ENCODE measurements at places on chromosomes 16 and 17.

GRCh38 chr16:6835516-6835915 is 497.1 kb upstream of the RBFOX1 start:
- DNase-seq = no peak

GRCh38 chr17:37054894-37055293 is 106.1 kb downstream of the AATF start:
- DNase-seq = no peak

GRCh38 chr17:82273327-82274133 is at the start of gene CSNK1D:
Gene CSNK1D (minus strand): TSS chr17:82273700. CDS start chr17:82273381, 319 bp downstream.
- peak; percentile 79 for DNase-seq

DNA sequence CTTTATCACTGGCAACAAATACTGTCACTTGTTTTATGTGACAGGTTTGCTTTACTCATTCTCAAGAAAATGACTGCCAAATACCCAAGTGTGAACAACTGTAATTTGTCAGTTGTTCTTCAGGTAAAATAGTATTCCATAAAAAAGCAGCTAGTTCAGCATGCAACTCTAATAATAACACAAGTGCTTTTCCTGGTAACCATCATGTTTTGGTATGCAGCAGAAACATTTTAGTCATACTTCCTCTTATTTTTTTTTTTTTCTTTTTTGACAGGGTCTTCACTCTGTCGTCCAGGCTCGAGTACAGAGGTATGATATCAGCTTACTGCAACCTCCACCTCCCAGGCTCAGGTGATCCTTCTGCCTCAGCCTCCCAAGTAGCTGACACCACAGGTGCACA is 4.6 kb downstream of the TERF2 start:
- DNase-seq = no peak

- no peak for DNase-seq
Measured at GRCh38 chr17:55037828-55038227, 69.3 kb downstream of the STXBP4 start.

DNA sequence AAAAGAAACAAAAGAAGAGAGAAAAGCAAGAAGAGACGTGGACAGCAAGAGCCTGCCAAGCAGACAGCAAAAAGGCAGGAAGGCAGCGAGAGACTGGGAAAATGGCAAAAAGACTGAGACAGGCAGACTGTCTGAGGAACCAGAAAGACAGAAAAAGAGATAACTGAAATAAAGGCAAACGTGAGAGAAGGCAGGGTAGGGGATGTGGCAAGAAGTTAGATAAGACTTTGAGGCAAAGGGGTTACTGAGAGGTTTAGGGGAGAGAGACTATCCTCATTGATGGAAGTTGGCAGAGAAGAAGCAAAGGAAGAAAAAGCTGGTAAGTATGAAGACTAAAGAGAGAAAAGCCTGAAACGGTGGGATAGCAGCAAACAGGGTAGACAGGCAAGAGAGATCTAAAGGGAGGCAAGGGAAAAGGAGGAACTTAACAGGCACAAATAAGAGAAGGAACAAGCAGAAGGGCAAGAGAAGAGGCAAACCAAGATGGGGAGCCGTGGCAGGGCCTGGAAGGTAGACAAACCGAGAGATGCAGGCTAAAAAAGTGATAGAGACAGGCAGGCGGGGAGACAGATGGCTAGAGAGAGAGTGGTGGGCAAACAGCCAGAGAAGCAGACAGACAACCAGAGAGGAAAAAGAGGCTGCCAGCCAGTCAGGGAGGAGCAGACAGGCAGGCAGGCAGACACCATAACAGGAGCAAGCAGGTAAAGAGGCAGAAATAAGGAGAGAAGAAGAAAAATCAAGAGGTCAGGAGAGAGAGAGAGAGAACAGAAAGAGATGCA is 7.1 kb upstream of the CHD3 start:
- peak; percentile 18 for DNase-seq

DNA sequence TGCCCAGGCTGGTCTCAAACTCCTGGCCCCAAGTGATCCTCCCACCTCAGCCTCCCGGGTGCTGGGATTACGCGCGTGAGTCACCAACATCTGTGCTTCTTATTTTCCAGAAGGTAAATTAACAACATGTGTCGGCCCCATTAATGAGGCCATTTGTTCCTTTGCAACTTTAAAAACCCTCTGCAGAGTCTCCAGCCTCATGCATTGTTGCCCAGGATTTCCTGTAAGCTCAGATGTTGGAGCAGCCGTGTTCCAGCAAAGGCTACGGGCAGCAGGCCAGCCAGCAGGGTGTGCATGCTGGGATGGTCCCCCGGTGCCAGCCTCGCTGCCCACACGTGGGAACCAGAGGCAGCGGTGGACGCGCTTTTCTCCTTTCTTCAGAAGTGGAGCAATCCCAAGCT is 19.1 kb upstream of the HEXD start:
- DNase-seq = peak; percentile 77

DNA sequence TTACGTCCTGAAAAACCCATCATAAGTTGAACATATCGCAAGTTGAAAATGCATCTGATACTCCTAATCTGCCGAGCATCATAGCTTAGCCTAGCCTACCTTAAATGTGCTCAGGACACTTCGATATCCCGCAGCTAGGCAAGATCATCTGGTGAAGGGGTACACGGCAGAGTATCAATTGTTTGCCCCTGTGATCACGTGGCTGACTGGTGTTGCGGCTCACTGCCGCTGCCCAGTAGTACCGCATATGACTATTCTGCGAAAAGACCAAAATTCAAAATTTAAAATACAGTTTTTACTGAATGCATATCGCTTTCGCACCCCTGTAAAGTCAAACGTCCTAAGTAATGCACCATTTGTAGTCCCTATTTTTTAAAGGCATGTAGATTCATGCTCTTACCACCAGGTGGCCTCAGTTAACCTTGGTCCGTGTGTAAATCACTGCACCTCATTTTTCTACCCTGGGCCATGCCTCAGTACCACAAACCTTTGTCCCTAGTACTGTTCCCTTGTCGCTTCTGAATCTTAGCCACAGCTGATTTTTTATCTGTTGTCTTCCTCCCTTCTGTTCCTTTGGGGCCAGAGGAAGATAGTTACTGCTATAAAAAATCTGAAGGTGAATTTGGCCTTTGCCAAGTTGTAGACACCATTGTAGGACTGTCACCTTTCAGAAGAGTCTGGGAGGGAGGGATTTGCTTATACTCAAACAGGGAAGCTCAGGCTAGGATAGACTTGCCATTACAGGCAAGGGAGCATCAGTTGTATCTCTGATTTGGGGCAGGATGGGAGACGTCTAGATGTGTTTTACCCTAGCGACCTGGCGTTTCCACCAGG is 34.4 kb downstream of the WWP2 start:
- DNase-seq = no peak

- no peak for DNase-seq
Measured at GRCh38 chr17:62641153-62641552, 13.7 kb downstream of the MRC2 start.

DNA sequence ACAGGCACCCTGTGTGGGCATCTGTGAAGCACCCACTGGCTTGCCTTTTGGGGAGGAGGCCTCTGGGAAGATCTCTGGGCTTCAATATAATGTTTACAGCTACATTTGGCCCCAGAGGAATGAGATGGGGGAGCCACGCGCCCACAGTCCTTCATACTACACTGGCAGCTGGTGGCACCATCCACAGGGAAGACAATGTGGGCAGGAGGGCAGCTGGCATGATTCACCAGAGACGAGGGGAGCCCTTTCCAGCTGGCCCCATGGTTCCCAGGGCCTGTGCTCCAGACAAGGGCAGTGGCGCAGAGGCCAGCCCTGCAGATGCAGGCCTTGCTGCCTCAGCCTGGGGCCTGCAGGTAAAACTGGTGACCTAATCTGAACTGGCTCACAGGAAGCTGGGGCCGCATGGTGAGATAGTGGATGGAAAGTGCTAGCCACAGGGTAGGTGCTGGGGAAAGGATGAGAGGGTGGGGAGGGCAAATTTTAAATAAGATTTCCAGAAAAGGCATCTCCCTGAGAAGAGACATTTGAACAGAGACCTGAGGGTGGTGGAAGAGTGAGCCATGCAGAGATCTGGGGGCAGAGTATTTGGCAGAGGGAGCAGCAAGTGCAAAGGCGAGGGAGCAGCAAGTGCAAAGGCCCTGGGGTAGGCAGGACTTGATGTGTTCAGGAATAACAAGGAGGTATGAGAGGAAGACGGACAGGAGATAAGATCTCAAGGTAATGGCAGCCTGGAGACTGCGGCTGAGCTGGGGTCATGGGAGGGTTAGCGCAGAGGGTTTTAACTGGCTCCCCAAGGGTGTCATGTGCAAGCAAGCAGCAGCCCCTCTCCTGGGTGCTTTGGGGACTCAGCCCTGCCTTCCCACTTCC is 12.1 kb upstream of the KCNJ12 start:
- DNase-seq = no peak

GRCh38 chr17:12671906-12672305 is 6.2 kb downstream of the MYOCD start:
- no peak for DNase-seq

- no peak for DNase-seq
Measured at GRCh38 chr16:51545951-51546350, 394.9 kb upstream of the SALL1 start.

- no peak for DNase-seq
Measured at GRCh38 chr17:31397256-31397939, 5.9 kb downstream of the RAB11FIP4 start.

- no peak for DNase-seq
Measured at GRCh38 chr17:2250140-2251095, 53.2 kb downstream of the SMG6 start.

DNA sequence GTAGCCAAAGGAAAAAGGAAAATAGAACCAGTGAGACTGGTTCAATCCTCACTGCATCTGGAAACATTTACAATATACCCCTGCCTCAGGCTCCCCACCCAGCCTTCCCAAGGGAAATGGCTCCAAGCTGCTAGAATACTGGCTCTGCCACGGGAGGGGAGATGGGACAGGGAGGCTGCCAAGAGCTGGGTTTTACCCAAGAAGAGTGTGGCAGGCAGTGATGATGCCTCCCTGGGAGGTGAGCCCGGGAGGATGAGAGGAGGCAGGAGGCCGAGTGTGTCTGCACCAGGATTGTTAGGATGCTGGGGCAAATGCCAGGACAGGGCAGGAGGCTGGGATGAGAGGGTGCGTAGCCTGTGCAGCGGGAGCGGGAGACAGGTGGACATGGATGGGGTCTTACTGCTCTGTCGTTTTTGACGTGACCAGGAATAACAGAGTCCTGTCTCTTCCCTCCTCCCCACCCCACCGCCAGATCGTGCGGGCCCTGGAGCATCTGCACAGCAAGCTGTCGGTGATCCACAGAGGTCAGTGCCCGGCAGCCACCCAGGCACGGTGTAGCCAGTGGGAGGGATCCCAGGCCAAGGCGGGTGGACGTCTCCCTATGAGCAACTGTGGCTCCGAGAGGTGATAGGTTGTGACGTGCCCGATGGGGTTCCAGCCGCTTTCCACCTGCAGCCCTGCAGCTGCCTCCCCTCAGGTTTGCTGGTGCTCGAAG is 18.4 kb downstream of the MAP2K3 start:
- no peak for DNase-seq

DNA sequence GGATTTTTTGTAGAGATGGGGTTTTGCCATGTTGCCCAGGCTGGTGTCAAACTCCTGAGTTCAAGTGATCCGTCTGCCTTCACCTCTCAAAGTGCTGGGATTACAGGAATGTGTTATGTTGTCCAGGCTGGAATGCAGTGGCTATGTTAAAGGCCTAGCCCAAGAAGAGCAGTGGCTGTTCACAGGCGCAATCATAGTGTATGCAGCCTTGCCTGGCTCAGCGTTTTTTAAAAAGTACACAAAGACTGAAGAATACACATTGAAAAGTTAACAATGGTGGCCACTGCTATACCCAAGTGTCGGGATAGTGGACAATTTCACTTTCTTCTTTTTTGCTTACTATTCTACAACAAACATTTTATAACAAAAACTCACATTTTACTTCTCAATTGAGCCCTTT is 7.0 kb downstream of the DERL2 start:
- no peak for DNase-seq

DNA sequence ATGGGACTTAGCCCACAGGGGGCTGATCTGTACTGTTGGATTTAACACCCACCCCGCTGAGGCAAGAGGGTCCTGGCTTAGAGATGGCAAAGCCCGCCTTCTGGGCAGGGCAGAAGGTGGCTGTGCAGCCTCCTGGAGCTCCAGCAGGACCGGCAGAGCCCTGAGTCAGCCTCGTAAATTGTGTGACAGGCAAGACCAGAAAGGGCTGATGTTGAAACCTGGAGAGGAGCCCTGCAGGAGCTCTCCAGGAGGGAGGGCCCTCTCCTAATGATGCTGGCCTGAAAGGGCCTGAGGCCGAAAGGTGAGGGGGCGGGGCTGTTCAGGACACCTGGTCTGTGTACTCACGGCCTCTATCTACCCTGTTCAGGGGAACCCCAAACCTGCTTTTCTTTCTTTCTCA is 22.5 kb upstream of the MYO15B start:
- DNase-seq = no peak

DNA sequence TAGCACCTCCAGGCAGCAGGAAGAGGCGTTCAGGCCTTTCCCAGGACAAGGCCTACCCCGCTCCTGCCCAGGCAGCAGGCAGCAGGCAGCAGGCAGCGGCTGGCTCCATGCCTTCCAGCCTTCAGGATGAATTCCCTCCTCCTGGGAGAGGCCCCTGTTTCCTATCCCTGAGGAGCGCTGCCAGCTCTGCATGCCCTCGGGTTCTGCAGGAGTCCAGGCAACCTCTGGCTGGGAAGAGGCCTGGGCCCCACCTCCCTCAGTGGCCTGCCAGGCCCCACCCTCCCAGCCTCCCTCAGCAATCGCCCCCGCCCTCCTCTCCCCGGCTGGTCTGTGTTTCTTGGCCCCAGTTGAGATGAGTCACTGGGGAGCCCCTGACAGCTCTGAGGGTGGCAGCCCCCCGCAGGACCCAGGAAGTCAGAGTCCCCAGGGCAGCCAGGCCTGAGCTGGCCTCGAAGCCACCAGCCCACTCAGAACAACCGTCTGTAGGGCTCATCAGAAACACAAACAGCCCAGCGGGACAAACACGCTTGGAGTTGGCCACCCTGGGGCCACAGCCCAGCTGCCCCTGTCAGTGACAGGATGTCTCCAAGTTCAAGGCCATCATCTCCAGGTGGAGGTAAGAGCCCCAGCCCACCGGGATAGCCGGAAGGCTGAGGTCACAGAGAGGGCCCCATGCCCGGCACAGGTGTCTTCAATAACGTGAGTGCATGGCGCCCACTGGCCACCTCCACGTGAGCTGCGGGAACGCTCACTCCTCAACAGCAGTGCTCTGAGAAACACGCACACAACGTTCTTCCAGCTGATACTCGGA is 39.5 kb upstream of the CIBAR2 start:
- no peak for DNase-seq

DNA sequence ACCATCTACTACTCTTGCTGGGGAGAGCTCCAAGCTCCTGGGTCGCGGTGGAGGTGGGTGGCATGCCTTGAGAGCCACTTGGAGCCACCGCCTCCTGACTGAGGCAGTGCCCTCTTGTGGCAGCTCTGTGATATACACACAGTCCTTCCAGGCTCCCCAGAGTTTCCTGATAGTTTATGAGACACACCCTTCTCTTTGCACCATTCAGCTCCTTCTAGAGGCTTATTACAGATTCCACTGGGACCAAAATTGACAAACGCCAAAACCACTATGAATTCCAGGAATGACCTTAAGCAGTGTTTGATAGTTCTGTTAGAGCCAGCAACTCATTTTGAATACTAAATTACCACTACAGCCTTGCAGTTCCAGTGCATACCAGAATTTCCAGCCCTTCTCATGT is 170.1 kb upstream of the CDH13 start:
- no peak for DNase-seq

GRCh38 chr16:84557504-84557903 is 53.0 kb upstream of the MEAK7 start:
- no peak for DNase-seq
